ENCODE measurements at places on chromosomes 16 and 17.

DNA sequence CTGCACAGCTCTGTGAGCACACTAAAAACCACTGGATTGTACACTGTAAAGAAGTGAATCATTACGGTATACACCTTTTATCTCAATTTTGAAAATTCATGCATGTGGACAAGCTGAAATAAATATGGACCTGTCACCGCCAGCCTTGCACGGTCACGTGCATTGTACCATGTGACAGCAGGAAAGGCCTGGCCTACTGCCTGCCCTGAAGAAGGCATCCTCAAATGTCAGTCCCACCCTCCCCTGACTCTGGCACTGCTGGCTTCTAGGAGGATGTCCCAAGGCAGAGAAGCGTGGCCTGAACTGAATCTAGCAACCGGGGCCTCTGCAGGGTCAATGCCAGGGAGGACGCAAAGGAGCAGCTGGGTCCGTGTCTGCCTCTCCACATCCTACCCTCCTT, 34.6 kb downstream of the SLC38A8 start:
- no peak overlapping the region for H3K4me3 ChIP-seq
- H3K27ac ChIP-seq: no peak overlapping the region
- H3K27me3 ChIP-seq: no peaks in the 10 kb centered on the region
- H3K36me3 ChIP-seq: no peaks in the 10 kb centered on the region
- no peaks in the 10 kb centered on the region for H3K4me1 ChIP-seq
- no peak for DNase-seq

GRCh38 chr16:14389359-14389758, 240.7 kb downstream of the PARN start:
- no peaks in the 10 kb centered on the region for H3K4me1 ChIP-seq
- no peaks in the 10 kb centered on the region for H3K36me3 ChIP-seq

GRCh38 chr17:60971515-60972369, 294.1 kb downstream of the BCAS3 start:
- H3K36me3 ChIP-seq: no peaks in the 10 kb centered on the region
- H3K4me3 ChIP-seq: no peak overlapping the region
- peak; percentile 18 for DNase-seq
- H3K27ac ChIP-seq: no peak overlapping the region
- H3K4me1 ChIP-seq: no peaks in the 10 kb centered on the region

DNA sequence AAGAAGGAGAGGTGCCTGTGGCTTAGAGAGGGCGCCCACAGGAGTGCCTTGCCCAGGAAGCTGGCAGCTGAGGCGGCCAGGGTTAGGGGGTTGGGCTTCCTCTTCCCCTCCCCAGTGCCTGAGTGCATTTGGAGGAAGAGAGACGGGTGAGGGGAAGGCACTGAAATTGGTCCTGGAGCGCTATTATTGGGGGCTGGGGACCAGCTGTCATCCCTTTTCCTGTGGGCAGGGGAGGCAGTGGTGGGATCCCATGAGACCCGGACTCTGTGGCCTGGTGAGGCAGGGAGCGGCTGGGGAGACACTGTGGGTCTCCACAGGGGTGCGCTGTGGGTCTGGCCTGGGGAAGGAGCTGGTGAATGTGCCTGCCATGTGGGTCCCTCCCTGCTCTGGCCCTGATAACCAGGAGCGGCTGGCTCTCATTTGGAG, 259.7 kb downstream of the SEC14L1 start:
- H3K36me3 ChIP-seq: no peaks in the 10 kb centered on the region
- H3K4me1 ChIP-seq: peaks cover 47% of the 10 kb centered on the region
- H3K27me3 ChIP-seq: no peaks in the 10 kb centered on the region
- H3K4me3 ChIP-seq: no peak overlapping the region
- DNase-seq: no peak

DNA sequence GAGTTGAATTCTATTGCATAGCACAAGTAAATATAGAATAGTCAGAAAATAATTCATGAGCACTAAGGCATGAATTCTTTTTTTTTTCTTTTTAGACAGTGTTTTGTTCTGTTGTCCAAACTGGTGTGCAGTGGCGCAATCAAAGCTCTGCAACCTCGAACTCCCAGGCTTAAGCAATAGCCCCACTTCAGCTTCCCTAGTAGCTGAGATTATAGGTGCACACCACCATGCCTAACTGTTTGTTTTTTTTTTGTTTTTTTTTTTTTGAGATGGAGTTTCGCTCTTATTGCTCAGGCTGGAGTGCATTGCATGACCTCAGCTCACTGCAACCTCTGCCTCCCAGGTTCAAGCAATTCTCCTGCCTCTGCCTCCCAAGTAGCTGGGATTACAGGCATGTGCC, 16.6 kb downstream of the TUBD1 start:
- no peaks in the 10 kb centered on the region for H3K4me1 ChIP-seq
- H3K27me3 ChIP-seq: no peaks in the 10 kb centered on the region
- DNase-seq: no peak
- H3K4me3 ChIP-seq: no peak overlapping the region
